ENCODE measurements at places on chromosomes 16 and 17.

DNA sequence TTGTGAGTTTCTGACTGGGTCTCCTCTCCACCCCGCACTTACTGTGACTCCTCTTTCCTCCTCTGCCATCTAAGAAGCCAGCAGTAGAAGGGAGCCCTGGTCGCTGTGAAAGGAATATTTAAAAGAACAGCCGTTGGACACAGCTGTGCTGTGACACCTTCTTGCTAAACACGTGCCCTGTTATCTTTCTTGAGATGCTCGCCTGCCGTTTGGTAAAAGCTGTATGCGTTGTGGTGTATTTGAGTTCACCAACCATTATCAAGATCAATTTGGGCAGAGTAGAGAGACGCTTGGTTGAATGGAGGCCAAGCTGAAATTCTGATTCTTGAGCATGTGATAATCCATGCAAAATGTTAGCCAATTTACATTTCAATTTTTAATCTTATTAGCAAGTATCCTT is 3.8 kb downstream of the GID4 start:
- DNase-seq = no peak

- DNase-seq = no peak
Observed at GRCh38 chr16:7615565-7615964, 282.9 kb downstream of the RBFOX1 start.

- DNase-seq = peak; percentile 45
Observed at GRCh38 chr16:180681-181564, 664 bp downstream of the HBQ1 start.

DNA sequence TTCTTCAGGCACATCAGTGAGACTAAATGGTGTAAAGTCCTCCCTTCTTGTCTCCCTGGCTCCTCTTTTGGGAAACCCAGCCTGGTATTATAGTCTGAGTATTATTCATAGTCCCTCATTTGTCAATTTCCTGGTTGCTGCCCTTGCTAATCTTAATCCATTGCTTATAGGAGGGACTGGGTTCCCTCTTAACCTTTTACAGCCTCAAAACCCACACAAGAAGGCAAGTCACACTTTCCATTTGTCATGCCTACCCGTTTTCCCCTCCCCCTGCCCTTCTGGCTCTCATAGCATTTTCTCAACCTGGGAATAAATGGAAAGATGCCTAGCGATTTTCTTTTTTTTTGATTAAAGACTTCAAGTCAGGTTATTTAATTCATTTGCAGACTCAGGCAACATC is 124.8 kb downstream of the MAP2K6 start:
- DNase-seq = no peak

DNA sequence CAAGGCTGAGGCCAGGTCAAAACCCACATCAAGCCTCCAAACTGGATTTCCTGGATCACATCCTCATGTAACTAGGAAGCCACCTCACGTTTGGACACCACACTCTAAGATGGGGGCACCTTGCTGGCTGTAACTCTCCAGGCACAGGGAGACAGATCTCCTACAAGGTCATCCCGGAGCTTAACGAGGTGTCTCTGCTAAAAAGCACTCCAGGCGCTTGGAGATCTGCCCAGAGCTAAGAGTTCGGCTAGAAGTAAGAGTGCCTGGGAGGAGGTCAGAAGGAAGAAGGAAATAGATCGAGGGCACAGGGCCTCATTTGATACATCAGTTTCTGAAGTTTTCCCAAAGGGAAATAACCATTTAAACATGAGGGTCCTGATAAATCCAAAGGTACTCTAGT is 15.9 kb downstream of the PSMB3 start:
- no peak for DNase-seq

DNA sequence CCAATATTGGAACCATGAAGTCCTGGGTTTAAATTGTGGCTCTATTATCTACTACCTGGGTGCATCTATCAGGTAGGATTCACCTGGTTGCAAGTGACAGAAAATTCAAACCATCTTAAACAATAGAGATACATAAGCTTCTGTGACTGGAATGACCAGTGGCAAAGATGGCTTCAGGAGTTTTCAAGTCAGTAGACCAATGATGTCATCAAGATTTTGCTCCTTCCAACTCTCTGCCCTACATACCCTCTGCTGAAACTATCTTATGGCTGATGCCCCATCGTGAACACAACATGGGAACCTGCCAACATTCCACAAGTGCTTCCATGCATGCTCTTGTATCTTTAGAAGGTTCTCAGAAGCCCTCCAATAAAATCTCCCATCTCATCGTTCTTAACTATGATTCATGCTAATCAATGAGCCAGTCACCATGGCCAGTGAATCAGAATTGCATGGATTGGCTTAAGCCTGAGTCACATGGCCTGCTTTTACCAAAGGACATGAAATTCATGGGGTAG is 180.9 kb downstream of the GRIN2A start:
- DNase-seq = no peak

DNA sequence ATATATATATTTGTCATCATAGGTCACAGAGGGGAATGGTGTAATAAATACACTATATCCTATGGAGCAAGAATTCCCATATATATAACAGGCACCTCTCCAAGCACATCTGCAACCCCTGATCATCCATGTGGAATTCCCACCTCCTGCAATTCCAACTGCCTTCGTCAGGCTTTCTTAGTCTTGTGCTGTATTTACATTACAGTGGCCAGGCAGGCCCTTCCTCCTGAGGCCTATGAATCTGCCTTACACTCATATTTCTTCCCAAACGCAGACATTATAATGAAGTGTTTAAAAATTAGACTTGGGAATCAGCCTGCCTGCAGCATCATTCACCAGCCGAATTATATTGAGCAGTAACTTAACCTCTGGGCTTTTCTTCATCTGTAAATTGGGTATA is 19.3 kb upstream of the DNAH9 start:
- no peak for DNase-seq

- no peak for DNase-seq
Observed at GRCh38 chr16:89133457-89134127, 38.0 kb upstream of the CDH15 start.

DNA sequence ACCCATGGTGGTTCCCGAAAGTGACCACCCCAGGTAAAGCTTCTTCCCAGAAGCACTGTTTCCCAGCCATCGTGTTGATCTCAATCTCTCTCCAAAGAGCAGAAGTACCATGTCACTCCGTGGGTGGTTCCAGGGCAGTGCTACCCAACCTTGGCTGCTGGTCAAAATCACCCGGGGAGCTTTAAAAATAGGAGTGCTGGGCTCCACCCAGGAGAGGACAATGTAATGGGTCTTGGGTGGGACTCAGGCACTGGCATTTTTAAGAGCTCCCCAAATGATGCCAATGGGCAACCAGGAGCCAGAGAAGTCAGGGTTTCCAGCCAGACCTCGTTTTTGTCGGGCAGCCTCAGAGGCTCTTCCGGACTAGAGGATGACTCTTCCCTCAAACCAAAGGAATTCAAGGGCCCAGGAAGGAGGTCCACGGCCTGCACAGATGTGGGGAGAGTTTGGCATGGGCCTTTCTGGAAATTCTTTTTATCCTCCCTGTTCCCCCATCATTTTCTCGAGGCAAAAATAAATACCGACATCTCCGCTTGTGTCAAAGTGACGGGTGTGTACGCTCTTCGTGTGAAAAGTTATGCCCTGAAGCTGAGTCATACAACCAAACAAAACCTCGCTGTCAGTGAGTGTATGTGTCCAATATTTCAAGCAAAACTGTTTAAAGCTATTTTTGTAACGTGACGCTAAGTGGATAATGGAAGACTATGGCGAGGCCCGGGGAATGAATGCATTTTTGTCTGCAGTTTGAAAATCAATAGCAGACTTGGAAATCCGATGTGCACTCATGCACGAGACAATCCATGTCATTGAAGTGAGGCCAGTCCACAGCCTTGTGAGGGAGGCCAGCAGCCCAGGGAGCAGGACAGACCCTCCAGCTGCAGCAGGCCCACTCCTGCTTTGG is 364.1 kb downstream of the FOXL1 start:
- DNase-seq = no peak

DNA sequence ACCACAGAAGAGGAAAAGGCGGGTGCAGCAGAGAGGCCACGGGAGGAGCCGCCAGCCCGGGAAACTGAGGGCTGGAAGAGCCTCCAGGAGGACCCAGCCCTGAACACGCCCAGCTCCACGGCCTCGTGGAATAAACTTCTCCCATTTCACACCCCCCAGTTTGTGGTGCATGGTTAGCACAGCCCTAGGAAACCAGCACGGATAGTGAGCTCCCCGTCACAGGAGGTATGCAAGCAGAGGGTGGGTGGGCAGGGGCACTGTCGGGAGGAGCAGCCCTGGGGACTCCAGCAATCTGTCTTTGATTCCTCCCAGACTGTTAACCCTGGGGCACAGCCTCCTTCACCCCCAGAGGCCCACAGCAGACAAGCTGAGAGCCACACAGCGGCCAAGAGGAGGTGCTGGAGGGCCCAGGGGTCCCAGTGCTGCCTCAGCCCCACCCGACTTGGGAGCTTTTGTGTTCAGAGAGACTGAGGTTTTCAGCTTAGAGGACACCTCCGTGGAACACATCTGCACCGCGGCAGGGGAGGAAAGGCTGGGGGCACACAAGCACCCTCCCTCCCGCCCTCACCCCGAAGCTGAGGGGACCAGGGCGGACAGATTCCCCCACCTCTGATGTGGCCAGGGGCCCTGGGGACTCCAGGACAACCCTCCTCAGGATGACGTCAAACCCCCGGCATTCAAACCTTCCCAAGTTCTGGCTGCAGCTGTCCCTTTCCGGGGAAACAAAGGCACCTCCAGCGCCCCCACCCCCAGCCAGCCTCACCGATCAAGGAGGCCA is 1.7 kb upstream of the IL17C start:
- no peak for DNase-seq

GRCh38 chr17:42743595-42744282 is 1.1 kb downstream of the EZH1 start:
- DNase-seq = no peak

DNA sequence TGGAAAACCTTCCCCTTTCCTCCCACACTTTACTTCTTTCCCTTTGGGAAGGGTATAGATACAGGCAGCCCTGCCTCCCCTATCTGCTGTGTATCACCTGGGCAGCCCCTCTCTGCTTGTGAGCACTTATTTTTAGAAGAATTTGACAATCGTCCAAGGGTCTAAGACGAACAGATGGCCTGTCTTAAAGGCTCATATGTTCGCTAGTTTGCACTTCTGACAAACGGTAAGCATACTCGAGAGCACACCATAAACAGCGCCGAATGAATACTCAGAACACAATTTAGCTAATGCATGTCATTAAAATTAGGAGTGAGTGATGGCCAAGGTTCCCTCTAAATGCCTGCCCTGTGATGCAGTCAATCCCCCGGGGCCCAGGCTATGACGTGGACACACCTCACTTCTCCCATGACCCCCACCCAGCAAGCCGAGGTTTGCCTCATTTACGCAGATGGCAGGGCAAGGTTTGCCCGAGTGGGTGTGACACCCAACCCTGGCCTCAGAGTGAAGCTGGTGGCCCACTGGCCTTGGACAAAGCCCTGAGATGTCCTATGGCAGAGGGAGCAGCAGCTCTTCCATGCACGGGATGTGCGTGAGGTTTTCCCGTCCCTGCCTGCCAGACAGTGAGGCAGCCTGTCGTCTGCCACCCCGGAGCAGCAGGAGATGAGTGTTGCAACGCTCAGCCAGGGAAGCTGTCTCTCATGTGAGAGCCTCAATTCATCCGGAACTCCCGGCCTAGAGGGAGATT is 125.2 kb downstream of the C16orf78 start:
- DNase-seq = no peak

Data from stimulated activated CD4-positive, alpha-beta T cell treated with anti-CD3 and anti-CD28 coated beads, TNF-alpha, amount 100 ng/mL, for 1 hour (primary cell).